ENCODE measurements at places on chromosomes 5 and 9.

DNA sequence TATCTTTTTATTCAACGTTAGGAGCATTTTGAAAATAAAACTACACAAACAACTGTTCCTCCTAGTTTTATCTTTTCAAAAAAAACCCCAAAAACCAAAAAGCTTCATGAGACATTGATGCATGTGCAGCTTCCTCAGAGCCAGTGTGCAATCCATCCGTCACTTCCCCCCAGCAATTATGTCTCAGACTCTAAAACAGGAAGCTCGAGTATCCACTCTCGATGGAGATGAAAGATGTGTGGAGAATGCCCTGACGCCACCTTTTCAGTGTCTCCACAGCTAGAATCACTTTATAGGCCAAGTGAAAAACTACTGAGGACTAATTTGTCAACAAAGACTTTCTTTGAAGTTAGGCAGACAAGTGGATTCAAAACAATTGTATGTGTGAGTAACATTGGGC lies 408.9 kb upstream of the SMARCA2 start:
- no peak for DNase-seq

- DNase-seq: no peak
Observed at GRCh38 chr9:126750941-126751725, 53.7 kb upstream of the ZBTB43 start.

- DNase-seq: no peak
Observed at GRCh38 chr5:93123127-93123526, 457.9 kb downstream of the NR2F1-AS1 start.

DNA sequence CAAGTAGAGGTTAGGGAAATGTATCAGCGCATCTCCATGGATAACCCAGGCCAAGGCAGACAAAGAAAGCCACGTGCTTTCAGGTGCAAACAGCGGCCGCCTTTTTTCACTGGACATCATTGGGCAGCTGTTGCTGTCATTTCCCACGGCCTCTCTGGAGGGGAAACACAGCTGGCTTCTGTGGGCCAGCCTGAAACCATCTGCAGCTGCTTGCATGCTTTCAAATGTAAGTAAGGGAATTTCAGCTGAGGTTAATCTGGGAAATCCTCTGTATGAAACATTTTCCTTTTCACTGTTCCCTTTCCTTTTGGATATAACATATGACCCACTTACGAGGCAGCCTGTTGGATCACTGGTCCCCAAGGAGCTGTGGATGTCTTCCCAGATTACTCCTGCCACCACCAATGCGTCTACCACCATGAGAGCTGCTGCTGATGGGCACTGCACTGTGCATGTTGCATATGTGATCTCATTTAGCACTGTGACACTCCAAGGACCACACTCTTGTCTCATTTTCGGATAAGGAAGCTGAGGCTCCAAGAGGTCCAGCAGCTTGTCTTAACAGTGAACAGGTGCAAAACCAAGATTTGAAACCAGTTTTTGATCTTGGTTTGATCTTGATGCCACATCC lies 106.3 kb downstream of the C9orf152 start:
- DNase-seq: no peak

DNA sequence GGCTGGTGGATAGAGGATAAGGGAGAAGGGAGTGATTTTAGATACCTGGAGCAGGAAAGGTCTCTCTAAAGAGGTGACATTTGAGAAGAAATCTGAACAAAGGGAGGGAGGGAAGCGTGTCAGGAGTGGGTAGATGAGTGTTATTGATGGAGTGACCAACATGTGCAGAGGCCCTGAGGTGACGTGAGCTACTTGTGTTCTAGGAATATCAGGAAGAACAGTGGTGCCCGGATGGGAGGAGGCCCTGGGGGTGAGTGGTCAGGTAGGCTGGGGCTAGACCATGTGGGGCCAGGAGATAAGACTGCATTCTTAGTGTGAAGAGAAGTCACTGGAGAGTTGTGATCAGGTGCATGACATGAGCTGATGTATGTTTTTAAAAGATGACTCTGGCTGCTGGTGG lies 256.2 kb downstream of the ARHGAP26 start:
- no peak for DNase-seq

DNA sequence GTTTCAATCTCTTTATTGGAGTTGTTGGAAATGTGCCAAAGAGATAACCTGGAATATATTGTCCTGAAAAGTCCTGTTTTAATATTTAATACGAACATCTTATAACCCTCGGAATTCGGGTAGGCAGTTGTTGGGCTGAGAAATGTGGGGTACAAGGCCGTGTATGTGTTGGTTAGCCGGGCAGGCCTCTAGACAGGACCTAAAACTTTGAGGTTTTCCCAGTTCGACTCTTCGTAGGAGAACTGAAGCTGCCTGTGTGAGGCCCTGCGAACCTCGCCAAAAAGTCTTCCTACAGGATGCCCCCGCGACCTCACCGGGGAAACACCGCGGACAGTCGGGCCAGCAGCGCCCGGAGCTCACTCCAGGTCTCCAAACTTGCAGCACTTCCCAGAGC lies 583 bp upstream of the TJP2 start:
- no peak for DNase-seq

GRCh38 chr5:40416098-40416497 lies 263.6 kb upstream of the PTGER4 start:
- DNase-seq: no peak

GRCh38 chr5:143254819-143255218 lies 148.7 kb downstream of the NR3C1 start:
- no peak for DNase-seq

DNA sequence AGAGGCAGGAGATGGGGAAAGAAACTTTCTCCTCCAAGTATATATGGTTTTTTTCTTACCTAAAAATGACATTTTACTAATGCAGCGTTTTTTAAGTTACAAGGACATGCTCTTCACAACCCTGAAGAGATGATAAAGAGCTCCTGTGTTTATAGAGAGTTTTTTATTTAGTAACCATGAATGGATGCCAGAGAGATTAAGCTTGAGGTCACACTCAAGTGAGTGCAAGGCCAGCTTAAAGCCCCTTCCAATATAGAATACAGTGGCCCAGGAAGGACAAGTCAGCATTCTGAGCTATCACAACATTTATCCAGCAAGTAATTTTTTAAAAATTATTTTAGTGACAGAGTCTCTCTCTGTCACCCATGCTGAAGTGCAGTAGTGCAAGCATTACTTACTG lies 6.7 kb upstream of the HAVCR2 start:
- DNase-seq: no peak

GRCh38 chr9:4382722-4383317 lies 83.0 kb upstream of the GLIS3 start:
- peak; percentile 19 for DNase-seq
